CD4-positive, alpha-beta T cell (primary cell): ENCODE measurements at places on chromosomes 12 and 14. TPM values are rescaled to one million over a fixed set of nuclear protein-coding genes. Genes with fewer than 3 reads are reported as not detected.

- peaks cover 26% of the 10 kb centered on the region for H3K36me3 ChIP-seq
- H3K4me3 ChIP-seq, result no peak overlapping the region
- no peak overlapping the region for H3K27ac ChIP-seq
Measured at GRCh38 chr12:19510461-19510860, 71.2 kb downstream of the AEBP2 start.

DNA sequence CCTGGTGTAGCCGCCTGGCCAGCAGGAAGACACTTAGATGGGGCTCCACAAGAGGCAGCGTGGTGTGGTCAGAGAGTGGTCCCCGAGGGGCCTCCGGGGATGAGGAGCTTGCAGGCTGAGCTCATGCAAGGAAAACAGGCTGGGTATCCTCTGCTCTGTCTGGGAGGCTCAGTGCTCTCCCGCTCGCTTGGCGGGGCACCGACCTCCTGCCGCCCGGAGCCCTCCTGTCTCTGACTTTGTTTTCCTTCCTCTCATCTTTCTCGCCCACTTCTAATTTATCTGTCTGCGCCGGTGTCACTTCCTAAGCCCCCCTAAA is 31.3 kb upstream of the DLK1 start:
- DNase-seq, result no peak
- no peak overlapping the region for H3K27ac ChIP-seq
- no peak overlapping the region for H3K4me3 ChIP-seq
- H3K4me1 ChIP-seq, result no peaks in the 10 kb centered on the region

GRCh38 chr12:13817131-13817530 is 164.3 kb downstream of the GRIN2B start:
- no peaks in the 10 kb centered on the region for H3K36me3 ChIP-seq
- no peak for DNase-seq
- no peak overlapping the region for H3K27ac ChIP-seq
- no peaks in the 10 kb centered on the region for H3K4me1 ChIP-seq

DNA sequence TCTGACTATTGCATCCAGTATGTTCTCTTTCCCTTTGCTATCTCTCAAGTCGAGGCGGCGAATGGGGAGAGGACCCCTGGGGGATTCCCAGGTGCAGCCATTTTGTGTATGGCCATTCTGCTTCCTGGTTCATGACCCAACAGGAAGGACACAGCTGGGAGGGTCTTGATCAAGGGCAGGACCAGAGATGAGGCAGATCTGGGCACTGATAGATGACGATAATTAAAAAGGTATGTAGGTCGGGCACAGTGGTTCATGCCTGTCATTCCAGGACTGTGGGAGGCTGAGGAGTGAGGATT is 73.9 kb downstream of the EID3 start:
- no peaks in the 10 kb centered on the region for H3K27me3 ChIP-seq
- peaks cover 11% of the 10 kb centered on the region for H3K4me1 ChIP-seq
- H3K36me3 ChIP-seq, result no peaks in the 10 kb centered on the region

DNA sequence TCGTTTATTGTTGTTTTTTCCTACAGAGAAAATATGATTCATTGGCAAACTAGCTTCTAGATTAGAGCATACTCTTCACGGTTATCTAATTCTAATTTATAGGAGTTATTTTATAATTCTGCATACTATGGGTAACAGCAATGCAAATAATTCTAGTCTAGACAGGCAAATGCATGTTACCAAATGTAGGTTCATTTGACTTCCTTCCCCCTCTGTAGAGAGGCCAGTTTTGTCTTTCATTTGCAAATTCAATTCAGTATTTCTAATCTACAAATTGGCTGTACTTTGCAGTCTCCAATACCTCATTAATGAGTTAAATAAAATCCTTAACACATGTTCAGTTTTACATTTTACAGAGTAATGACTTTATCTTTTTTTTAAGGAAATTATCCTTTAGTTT is 4.2 kb downstream of the LGMN start:
- no peaks in the 10 kb centered on the region for H3K27me3 ChIP-seq
- peaks cover 14% of the 10 kb centered on the region for H3K4me1 ChIP-seq
- no peak for DNase-seq
- H3K4me3 ChIP-seq, result no peak overlapping the region

DNA sequence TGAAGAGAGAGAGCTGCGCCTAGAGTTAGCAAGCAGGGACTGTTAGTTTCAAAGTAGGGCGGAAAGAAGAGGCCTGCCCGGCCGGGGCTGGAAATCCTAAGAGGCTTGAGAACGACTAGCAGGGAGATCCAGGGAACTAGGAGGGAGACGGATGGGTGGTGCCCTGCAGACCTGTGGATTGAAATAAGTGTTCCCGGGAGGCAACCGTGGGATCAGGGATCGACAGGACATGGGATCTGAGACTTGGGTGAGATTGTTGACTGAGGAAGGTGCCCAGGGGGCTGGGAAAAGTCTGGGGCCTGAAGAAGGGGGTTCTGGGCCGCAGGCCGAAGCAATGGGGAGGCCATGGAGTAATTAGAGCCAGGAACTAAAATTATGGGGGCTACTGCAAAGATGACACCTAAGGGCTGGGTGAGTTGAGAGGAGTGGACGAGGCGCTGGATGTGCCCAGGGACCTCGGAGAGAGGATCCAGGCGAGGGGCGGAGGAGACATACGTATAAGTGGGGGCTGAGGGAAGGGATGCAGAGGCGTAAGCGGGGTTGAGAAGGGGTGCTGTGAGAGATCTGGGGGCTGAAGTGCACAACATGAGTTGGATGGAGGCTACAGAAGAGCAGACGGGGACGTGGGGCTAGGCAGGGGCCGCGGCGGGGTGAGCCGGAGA is 635 bp downstream of the LTA4H start:
- H3K4me3 ChIP-seq, result peak overlapping the region; percentile 89
- H3K36me3 ChIP-seq, result no peaks in the 10 kb centered on the region
- H3K27me3 ChIP-seq, result no peaks in the 10 kb centered on the region
- H3K27ac ChIP-seq, result peak overlapping the region; percentile 59
- H3K4me1 ChIP-seq, result peaks cover 20% of the 10 kb centered on the region
- peak; percentile 39 for DNase-seq

- H3K27me3 ChIP-seq, result no peaks in the 10 kb centered on the region
- H3K36me3 ChIP-seq, result peaks cover 45% of the 10 kb centered on the region
- peaks cover 91% of the 10 kb centered on the region for H3K4me1 ChIP-seq
- H3K4me3 ChIP-seq, result peak overlapping the region; percentile 50
- peak; percentile 59 for DNase-seq
Measured at GRCh38 chr12:54411391-54412241, 7.5 kb downstream of the ITGA5 start.

GRCh38 chr12:31801872-31802271 is 73.1 kb upstream of the AMN1 start:
- no peaks in the 10 kb centered on the region for H3K27me3 ChIP-seq
- H3K4me1 ChIP-seq, result peaks cover 29% of the 10 kb centered on the region
- H3K4me3 ChIP-seq, result no peak overlapping the region
- H3K36me3 ChIP-seq, result no peaks in the 10 kb centered on the region

- H3K27me3 ChIP-seq, result no peaks in the 10 kb centered on the region
- no peak overlapping the region for H3K27ac ChIP-seq
- H3K36me3 ChIP-seq, result peaks cover 15% of the 10 kb centered on the region
- H3K4me3 ChIP-seq, result no peak overlapping the region
- DNase-seq, result no peak
Measured at GRCh38 chr12:13061377-13061776, 17.2 kb downstream of the FAM234B start.

DNA sequence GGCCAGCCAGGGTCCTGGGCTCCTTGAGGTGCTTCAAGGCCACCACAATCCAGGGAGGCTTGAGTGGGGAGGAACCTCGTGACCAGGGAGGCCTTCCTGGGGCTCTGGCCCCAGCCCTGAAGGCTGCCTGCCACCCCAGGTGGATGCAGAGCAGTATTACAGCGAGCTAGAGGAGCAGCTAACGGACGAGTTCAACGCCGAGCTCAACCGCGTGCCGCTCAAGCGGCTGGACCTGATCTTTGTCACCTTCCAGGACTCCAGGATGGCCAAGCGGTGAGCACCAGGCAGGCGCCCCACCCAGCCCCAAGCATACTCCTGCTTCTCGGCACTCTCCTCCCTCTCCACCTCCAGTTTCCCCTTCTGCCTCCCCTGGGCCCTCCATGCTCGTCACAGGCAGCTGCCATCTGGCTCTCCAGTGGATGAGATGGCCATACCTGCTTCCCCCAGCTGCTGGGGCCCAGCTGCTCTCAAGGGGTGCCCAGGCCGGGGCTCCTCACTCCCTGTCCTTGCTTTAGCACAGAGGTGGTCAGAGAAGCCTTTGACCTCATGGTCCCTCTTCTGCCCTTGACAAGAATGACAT is 30.6 kb downstream of the NGB start:
- no peaks in the 10 kb centered on the region for H3K4me1 ChIP-seq
- H3K27me3 ChIP-seq, result peaks cover 2% of the 10 kb centered on the region

GRCh38 chr12:107657621-107658020 is 28.0 kb upstream of the PWP1 start:
- DNase-seq, result no peak
- no peak overlapping the region for H3K4me3 ChIP-seq
- no peaks in the 10 kb centered on the region for H3K4me1 ChIP-seq
- H3K27me3 ChIP-seq, result no peaks in the 10 kb centered on the region
- peaks cover 24% of the 10 kb centered on the region for H3K36me3 ChIP-seq

DNA sequence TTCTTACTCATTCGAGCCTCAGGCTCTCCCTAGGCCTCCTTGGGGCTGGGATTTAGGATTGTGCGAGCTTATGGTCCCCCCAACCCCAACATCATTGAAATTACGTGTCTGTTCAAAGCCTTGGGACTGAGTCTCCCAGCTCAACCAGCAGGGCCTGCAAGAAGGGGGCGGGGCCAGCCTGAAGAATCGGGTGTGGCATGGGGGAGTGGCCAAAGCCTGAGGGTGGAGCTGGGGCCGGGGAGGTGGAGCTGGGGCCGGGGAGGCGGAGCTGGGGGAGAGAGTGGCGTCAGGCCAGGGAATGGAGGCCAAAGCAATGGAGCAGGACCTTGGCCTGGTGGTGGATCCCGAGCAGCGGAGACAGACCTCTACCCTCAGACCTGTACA is 24.3 kb upstream of the HSPB8 start:
- H3K4me1 ChIP-seq, result no peaks in the 10 kb centered on the region
- no peak for DNase-seq
- peaks cover 3% of the 10 kb centered on the region for H3K27me3 ChIP-seq
- no peaks in the 10 kb centered on the region for H3K36me3 ChIP-seq
- H3K4me3 ChIP-seq, result no peak overlapping the region

DNA sequence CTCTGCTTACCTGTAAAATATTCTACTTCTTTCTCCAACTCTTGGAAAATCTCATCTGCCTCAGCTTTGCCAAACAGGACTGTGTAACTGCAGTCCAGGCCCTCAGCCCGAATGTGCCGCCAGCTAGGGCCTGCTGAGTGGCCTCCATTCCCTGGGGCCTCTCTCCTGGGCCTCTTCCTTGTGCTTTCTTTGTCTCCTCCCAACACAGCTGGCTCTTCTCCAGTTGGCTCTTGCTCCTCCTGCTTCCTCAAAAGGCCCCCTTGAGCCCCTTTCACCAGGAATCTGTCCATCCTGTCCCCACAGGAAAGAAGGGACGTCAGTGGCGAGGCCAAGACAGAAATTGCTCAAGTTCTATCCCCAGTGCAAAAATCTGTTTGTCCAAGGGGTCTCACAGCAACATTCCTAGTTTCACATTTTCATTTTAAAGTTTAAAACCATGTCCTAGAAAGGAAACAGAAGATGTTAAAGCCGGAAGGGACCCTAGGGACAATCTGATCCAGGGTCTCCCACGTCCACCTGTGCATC is 713 bp downstream of the ALKBH2 start:
- peak overlapping the region; percentile 64 for H3K27ac ChIP-seq
- DNase-seq, result no peak
- H3K27me3 ChIP-seq, result no peaks in the 10 kb centered on the region
- H3K4me1 ChIP-seq, result peaks cover 37% of the 10 kb centered on the region

- no peaks in the 10 kb centered on the region for H3K27me3 ChIP-seq
- no peaks in the 10 kb centered on the region for H3K36me3 ChIP-seq
- H3K4me1 ChIP-seq, result no peaks in the 10 kb centered on the region
- no peak overlapping the region for H3K27ac ChIP-seq
Measured at GRCh38 chr12:129328235-129328634, 475.0 kb downstream of the GLT1D1 start.

DNA sequence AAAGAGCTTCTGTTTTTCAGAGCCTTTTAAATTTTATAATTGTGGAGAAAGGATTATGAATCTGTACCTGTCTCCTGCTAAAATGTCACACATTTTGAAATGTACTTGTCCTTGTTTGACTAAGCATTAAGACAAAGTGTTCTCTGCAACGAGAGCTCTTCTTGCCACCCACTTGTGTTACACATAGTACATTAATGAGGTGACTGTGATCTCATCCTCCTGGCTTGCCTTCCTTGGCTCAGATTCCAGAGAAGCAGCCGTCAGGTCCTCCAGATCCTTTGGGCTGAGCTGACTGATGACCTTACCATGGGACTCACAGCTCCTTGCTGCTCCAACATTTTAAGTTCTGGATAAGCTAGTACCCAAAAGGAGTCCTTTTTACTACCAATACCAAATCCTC is 81.4 kb downstream of the BBS10 start:
- H3K27me3 ChIP-seq, result no peaks in the 10 kb centered on the region
- H3K27ac ChIP-seq, result no peak overlapping the region
- H3K4me3 ChIP-seq, result no peak overlapping the region
- H3K4me1 ChIP-seq, result no peaks in the 10 kb centered on the region

DNA sequence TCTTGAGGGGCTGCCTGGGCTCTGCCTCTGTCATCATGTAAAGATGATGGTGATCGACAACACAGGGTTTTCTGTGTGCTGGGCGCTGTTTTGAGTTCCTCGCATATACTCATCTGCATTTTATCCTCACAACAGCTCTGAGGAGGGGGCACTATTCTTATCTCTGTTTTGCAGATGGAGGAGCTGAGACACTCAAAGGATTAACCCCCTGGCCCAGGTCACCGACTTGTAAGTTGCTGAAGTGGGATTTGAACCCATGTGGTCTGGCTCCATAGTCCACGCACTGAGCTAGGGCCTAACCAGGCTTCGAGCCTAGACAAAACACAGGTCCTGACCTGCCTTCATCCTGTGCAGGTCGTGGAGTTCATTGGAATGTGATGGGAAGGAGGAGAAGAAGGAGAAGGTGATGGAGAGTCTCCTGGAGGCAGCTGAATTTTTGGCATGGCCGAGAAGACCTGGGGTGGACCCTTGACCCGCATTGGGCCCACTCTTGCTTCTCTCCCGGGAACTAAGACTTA is 140.0 kb downstream of the ASCL4 start:
- peaks cover 7% of the 10 kb centered on the region for H3K4me1 ChIP-seq
- H3K27me3 ChIP-seq, result peaks cover 21% of the 10 kb centered on the region
- no peak overlapping the region for H3K4me3 ChIP-seq
- H3K36me3 ChIP-seq, result no peaks in the 10 kb centered on the region

- H3K27ac ChIP-seq, result no peak overlapping the region
- DNase-seq, result no peak
- H3K4me3 ChIP-seq, result no peak overlapping the region
- no peaks in the 10 kb centered on the region for H3K27me3 ChIP-seq
- H3K36me3 ChIP-seq, result no peaks in the 10 kb centered on the region
Measured at GRCh38 chr12:69694123-69694522, 5.0 kb downstream of the BEST3 start.

GRCh38 chr14:53365486-53366130 is 212.5 kb upstream of the DDHD1 start:
- H3K4me3 ChIP-seq, result no peak overlapping the region
- DNase-seq, result no peak
- no peaks in the 10 kb centered on the region for H3K4me1 ChIP-seq
- no peak overlapping the region for H3K27ac ChIP-seq
- no peaks in the 10 kb centered on the region for H3K36me3 ChIP-seq

GRCh38 chr14:39158222-39158858 is 11.8 kb downstream of the TRAPPC6B start:
- peaks cover 64% of the 10 kb centered on the region for H3K36me3 ChIP-seq
- no peak overlapping the region for H3K27ac ChIP-seq
- no peak for DNase-seq

The VPS37B gene
- 97.7 TPM for total RNA-seq

The KCNK10 gene
- not detected for total RNA-seq

The DNAJC22 gene
- not detected for total RNA-seq

The GPR137C gene
- total RNA-seq, result 0.19 TPM

The INHBC gene
- 0.20 TPM for total RNA-seq

The FOXN4 gene
- not detected for total RNA-seq

The LGR5 gene
- not detected for total RNA-seq

The CAPS2 gene
- 1.3 TPM for total RNA-seq

The SLC10A1 gene
- not detected for total RNA-seq
